T-helper 1 cell (primary cell): ENCODE measurements at places on chromosomes 2 and 18.

GRCh38 chr18:44054514-44054913 is 626.2 kb upstream of the SETBP1 start:
- DNase-seq, result no peak

DNA sequence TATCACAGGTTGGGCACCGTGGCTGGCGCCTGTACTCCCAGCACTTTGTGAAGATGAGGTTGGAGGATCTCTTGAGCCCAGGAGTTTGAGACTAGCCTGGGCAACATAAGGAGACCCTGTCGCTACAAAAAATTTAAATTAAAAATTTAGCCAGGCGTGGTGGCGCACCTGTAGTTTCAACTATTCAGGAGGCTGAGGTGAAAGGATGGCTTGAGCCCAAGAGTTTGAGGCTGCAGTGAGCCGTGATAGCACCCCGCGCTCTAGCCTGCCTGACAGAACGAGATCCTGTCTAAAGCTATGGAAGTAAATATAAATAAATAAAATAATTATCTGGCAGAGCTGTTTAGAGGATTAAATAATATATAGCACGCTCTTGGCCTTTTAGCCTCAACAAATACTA is 1.4 kb upstream of the SH3RF3 start:
- DNase-seq, result no peak

DNA sequence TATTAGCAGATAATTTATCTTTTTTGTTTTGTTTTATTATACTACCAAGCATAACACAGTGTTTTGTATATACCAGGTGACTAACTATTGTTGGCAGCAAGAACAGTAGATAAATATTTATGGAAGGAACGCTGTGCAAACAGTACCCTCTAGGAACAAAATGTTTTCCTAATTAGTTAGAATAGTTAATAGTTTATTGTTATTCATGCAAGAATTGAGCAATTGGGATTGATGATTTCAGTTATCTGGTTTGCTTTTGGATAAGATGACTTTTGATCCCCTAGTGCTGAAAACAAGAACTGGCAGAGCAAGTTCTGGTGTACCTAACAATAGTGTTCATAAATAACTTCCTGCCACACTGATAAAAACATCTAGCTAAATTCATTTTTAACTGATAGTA is 323.3 kb downstream of the TGIF1 start:
- no peak for DNase-seq

- no peak for DNase-seq
Measured at GRCh38 chr2:60317844-60318243, 235.6 kb downstream of the BCL11A start.

DNA sequence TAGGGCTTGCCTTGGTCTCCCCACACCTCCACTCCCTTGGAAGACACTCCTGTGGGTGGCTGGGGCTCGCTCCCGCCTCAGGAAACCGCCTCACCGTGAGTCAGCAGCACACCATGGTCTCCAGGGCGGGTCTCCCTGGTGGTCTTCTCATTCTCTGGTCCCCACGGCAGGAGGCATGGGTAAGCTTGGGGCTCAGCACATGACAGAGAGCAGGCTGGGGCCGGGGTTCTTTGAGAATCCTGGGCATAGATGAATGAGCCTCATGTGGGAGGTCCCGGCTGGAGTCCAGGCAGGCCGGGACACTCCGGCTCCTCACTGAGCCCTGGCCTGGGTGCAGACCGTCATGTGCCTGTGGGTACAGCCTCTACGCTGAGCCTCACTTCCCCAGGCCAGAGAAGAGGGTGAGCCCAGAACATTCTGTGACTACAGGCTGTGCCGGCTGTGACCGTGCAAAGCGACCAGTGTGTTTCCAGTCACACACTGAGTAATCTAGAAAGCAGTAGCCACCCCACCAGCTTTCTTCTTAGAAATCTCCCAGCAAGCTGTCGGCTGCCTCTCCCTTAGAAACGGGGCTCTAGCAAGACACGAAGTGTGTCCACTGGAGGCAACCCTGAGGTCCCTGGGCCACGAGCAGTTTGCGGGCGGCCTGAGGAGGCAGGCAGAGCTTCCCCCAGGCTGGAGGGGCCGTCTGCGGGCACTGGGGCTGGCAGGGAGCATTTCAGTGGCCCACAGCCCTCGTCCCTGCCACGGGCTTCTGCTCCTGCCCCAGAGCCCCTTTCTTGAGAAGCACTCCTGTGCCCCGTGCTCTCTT is 93.1 kb downstream of the RHOB start:
- DNase-seq, result no peak

DNA sequence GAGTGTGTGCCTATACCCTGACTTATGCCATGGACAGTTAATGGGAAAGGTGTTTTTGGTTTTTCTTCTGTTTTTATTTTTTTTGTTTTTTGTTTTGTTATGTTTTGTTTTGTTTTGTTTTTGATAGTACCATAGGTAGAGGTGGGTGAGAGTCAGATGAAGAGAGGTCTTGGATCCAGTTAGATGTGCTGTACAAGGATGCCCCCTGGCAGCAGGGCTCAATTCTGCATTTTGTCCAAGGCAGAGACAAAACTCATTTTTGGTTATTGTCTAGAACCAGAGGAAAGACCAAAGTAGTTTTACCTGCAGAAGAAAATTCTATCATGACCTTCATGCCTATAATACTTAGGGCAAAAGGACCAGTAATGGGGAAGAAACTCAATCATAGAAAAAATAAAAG is 48.5 kb downstream of the SLC5A7 start:
- DNase-seq, result no peak

DNA sequence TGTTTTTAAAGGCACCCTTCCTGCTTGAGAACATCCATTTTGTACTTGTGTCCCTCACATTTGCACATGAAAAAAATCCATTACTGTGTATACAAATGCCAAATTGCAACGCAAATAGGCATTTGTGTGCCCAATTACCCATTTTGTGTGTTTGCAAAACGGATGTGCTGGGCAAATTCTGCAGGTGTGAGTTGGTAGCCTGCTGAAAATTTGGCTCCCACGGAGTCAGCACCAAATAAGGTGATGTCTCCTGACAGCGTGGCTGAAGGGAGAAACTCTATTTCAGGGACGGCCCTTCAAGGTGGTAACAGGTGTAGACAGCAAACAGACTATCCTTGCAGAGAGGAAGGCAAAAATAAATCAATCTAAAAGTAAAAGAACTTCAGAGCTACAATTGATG is 661.1 kb downstream of the BCL11A start:
- DNase-seq, result no peak

- no peak for DNase-seq
Measured at GRCh38 chr18:45658756-45659155, 43.5 kb downstream of the SLC14A2 start.

DNA sequence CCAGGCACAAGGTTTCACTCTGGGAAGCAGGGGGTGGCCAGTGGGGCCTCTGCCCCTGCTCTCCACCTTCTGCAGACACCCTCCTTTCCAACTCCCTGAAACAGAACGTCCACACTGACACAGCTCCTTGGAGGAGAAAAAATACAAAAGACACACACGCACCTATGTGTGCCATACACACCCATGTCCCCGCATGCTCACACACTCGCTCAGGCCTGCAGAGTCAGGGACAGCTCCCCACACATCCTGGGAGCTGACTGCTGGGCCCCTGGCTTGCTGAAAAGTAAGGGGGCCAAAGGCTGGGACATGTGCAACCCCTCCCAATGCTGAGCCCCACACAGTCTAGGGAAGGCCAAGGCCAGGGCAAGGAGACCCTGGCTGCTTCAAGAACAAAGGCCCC is 200.5 kb downstream of the TNS1 start:
- DNase-seq, result peak; percentile 5

DNA sequence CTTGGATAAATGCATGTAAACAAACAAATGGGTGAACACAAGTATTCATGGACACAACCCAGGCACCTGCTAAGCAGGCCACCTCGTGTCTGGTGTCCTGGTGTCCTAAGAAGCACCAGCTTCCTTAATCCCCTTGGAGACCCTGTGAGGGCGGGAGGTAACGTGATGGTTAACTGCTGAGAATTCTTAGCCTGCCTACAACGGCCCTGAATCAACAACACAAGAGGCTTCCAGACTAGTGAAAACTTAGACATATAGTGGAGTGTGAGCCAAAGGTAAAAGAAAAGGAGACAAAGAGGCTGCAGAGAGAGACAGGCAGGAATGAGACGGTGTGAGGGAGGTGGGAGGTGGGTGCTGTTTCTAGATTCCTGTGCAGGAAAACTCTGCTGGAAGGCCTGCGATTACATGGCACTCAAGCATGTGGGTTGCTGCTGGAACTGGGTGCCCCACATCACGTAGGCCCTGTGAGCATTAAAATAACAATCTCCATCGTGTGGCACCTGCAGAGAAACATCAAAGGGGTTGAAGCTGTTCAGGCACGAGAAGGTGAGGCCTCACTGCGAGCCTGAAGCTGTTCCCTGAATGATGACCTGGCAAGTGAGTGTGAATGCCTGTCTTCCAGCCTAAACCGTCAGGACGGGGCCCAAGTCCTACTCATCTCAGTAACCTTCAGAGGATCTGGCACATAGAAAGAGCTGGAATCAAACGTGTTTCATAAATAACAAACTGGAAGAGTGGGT is 64.2 kb downstream of the RPL37A start:
- DNase-seq, result no peak

DNA sequence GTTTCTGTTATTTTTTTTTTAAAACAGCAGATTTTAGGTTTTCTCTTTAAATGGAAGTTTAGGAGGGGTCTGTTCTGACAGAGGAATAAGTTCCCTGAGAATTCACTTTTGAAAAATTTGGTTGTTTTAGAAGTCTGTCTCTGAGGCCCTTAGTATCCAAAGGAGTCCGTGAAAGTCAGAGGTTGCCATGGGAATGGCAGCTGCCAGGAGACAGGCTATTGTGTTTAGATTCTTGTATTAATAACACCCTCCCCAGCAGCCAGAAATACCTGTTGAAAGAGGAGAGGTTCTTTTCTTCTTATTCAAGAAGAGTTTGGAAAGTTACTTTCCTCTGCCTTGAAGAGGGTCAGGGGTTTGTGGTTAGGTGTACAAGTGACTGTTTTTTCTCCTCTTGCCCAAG is 29.5 kb downstream of the TNP1 start:
- no peak for DNase-seq

DNA sequence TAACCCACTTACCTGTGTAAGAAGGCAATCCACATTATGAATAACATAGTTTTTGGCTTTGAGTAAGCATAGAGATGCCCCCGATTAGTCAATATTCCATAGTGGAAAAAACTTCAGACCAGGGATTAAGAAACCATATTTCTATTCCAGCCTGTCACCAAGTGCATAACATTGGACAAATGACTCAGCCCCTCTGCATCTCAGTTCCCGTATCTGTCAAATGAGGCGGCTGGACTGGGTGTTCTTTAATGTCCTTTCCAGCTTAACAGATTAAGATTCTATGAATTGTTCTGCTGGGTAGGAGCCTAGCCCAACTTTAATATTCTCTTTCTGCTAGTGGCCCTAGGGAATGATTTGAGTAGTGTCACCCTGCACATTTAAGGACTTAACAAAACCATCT is 11.8 kb upstream of the FTCDNL1 start:
- no peak for DNase-seq

- no peak for DNase-seq
Measured at GRCh38 chr2:203675086-203675485, 31.4 kb upstream of the CD28 start.

DNA sequence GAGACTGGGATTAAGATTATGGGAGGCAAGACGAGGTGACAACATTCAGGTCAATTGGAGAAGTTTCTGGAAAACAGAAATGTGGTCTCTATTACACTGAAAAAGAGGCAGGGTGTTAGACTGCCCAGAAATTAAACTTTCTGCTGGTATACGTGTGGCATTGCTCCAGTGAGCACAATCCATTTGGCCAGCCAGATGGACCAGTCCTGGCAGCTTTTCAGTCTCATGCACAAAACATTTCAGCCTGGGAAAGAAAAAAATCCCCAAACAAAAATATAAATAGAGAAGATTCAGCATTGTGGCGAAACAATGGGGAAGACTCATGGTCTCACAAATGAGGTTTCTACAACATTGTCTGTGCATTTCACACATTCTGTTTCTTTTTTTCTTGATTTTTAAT is 113.9 kb downstream of the HNMT start:
- DNase-seq, result no peak

- DNase-seq, result no peak
Measured at GRCh38 chr18:55326134-55326533, 261.9 kb downstream of the TCF4 start.

GRCh38 chr2:195734395-195734794 is 77.4 kb downstream of the SLC39A10 start:
- no peak for DNase-seq

GRCh38 chr2:6748406-6749067 is 117.2 kb downstream of the CMPK2 start:
- no peak for DNase-seq

GRCh38 chr2:156663757-156664409 is 227.7 kb downstream of the GPD2 start:
- peak; percentile 5 for DNase-seq

DNA sequence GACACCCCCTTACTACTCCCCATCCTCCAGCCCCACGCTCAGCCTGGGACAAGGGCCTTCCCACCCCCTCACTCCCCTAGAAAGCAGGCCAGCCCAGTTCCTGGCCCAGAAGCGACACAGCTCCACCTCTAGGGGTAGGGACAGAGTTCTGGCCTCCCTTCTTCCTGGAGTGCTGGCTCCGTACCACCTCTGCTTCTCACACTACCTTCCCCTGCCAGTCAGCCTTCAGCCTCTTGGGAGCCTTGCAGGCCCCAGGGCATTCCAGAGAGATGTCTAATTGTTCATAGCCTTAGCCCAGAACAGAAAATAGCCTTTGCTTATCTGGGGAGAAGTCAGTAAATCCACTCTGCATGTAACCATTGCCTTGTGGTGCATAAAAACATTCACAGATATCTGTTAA is 13.1 kb upstream of the CATIP start:
- DNase-seq, result no peak

GRCh38 chr2:176457481-176457880 is 188.2 kb downstream of the MTX2 start:
- no peak for DNase-seq

- DNase-seq, result no peak
Measured at GRCh38 chr2:167729911-167730310, 517.5 kb downstream of the STK39 start.

- no peak for DNase-seq
Measured at GRCh38 chr2:195733831-195734230, 76.8 kb downstream of the SLC39A10 start.

- no peak for DNase-seq
Measured at GRCh38 chr18:5253910-5254309, 41.6 kb downstream of the ZBTB14 start.

DNA sequence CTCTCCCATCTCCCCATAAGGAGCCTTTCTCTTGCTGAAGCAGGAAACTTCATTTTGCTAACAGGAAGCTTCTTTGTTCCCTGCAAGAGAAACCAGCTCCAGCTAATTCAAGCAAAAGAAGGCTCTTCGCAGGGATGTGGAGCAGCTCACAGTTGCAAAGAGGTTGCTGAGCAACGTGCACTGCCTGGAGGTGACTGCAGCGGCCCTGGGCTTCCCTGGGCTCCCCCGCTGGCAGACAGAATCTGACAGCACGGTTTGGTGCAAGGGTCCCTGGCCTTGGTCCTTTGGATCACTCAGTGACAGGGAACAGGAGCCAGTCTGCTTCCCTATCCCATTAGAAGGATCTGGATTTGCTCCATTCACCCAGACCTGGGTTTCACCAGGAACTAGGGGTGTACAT is 25.8 kb downstream of the GPR55 start:
- no peak for DNase-seq

- DNase-seq, result no peak
Measured at GRCh38 chr2:168433527-168433926, 22.5 kb upstream of the CERS6 start.

- no peak for DNase-seq
Measured at GRCh38 chr2:75182606-75183005, 16.7 kb downstream of the TACR1 start.

- DNase-seq, result no peak
Measured at GRCh38 chr2:112174383-112174782, 36.2 kb downstream of the FBLN7 start.
